ENCODE measurements at places on chromosomes 4 and X. TPM values are rescaled to one million over a fixed set of nuclear protein-coding genes. Genes with fewer than 3 reads are reported as not detected.

RASL11B gene
- total RNA-seq, result 0.66 TPM

GCNA gene
- total RNA-seq, result 1.3 TPM

HS3ST1 gene
- total RNA-seq, result under 0.01 TPM

SERTM2 gene
- total RNA-seq, result under 0.01 TPM

FAM53A gene
- 2.3 TPM for total RNA-seq
